ENCODE measurements at places on chromosomes 2 and 18.

- no peak for DNase-seq
These were observed 66.1 kb downstream of the TMEFF2 start for GRCh38 chr2:192128655-192129054.

DNA sequence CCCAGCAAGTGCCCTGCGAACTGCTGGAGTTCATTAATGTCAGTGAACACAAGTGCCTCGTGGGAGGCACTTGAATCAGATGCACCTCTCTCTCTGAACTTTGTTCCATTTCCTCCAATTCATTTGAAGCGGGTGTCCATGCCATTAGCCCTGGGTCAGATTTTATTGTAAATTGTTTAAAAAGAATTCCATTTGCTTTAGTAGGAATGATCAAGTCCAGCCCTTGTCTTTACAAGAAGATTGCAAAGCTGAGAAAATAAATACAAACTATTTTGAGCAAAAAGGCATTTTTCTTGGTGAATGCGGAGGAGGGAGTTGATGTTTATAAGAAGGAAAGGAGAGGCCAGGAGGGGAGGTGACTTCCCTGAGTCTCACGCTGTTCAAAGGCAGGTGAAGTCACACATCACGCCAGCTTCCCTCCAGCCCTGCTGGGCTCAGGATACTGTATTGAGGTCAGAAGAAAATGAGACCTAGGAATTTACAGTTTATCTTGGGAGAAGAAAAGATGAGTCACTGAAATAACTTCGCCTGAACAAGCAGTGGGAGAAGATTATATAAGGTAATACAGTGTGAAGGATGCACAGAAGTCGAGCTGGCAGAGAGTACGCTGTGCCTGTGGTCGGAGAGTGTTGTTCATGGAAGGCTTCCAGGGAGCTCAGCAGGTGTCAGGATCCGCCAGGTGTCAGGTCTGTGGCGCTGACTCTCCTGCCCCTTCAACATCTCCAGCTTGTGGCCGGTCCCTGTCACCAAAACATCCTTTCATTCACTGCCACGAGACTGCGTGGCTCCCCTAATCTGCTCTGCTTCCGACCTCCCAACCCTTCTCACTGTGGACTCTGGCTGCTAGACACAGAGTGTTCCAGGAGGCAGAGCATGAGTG is 36.5 kb downstream of the EFR3B start:
- DNase-seq: peak; percentile 90

DNA sequence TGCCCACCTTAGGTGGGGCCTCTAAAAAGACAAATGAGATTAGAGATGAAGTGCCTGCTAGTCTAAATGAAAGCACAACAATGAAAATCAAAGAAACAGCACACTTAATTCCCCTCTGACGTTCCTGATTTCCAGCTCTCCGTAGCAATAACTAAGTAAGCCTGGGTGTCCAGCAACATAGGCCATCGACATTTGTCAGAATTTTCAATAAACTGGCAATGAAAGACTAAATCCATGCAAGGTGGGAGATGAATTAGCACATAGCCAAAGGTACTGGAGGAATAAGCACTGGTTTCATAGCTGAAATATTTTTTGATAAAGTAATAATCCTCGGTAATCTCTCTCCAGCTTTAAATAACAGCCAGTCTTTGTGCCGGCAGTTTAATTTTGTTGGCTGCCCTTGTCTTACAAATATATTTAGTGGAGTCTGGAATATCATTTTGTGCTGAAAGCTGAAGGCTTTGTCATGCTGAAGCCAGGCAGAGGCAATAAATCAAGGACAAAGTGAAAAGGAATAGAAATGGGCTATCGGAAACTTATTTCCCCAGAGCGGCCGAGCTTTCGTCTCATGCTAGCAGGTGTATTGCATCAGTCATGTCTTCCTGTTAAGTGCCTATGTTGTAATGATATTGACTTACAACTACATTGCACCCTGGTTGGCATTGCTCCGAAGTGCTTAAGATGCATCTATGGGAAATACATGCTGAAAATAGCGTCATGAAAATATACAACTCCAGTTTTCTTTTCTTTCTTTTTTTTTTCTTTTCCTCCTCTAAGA is 790.1 kb downstream of the CNTNAP5 start:
- no peak for DNase-seq

GRCh38 chr2:66432801-66433694 is 1.9 kb upstream of the MEIS1 start:
- DNase-seq: peak; percentile 85

DNA sequence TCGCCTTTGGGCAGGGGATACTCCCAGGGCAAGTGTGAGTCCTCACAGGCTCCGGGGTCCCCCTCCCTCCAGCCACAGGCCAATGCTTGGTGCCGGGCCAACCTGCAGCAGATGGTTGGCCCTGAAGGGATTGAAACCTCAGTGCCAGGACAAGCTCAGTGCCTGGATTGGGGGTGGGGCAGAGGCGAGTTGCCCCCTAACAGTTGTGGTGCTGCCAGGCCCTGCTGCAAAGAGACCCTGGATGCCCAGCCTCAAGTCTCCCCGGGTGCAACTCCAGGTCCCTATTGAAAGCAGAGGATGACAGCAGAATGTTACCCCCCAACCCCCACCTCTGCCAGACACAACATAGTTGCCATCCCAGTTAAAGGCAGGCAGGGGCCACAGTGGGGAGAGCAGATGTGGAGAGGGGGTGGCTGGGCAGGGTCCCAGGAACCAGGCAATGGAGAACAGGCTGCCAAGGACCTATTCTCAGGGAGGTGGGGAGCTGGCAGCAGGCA is 9.5 kb upstream of the RNF103 start:
- DNase-seq: no peak

DNA sequence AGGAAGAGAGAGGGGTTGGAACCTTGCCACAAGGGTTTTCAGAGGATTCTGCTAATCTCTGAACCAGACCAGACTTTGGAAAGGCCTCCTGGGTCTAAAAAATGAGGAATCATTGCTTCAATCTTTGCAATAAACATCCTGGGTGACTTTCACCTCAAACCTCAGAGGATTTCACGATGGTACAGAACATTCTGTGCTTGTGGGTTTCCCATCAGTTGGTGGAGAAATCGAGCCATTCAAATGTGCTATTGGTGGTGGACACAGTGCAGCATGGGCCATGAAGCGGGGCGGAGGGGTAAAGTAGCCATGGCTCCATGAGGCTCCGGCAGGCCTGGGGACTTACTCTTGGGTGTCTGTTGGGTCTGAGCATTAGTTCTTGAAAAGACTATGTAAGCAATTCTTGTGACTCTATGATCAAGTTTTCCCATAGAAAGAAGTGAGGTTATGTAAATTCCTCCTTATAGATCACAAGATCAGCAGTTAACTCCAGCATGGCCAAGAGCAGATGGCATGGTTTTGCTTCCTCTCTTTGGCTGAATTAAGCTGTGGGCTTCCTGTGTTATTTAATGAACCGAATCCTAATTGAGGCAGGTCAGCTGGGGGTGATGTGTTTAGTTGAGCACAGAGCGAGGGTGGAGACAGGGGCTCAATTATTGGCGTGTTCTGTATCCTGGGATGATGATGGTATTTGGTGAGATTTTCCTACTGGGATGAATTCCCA is 1.9 kb upstream of the IL1R2 start:
- DNase-seq: no peak

- DNase-seq: peak; percentile 65
These were observed 39.5 kb downstream of the CYTIP start for GRCh38 chr2:157404363-157404762.

- no peak for DNase-seq
These were observed 3.8 kb downstream of the LYPD6 start for GRCh38 chr2:149334156-149334555.

DNA sequence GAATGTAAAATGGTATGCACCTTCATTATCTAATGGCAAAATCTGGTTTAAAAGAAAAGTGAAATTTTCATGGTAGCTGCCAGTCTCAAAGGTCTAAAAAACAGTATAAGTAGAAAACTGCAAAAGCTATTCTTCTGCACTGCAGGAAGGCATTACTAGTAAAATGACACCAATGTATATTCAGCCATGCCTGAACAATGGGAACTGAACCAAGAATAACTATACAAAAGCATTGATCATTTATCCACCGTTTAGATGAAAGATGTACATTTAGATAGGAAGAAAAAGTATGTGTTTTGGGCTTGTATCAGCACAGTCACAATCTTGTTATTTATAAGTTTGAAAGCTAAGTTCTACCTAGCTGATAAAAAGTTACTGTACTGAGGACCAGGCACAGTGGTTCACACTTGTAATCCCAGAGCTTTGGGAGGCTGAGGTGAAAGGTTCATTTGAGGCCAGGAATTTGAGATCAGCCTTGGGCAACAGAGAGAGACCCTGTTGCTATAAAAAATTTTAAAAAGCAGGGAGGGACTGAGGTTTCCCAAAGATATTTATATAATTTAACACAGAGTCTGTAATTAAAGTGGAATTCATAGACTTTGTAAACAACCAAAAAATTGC is 163.1 kb upstream of the WDSUB1 start:
- no peak for DNase-seq

- no peak for DNase-seq
These were observed 173.3 kb downstream of the TWIST2 start for GRCh38 chr2:239021224-239021623.

DNA sequence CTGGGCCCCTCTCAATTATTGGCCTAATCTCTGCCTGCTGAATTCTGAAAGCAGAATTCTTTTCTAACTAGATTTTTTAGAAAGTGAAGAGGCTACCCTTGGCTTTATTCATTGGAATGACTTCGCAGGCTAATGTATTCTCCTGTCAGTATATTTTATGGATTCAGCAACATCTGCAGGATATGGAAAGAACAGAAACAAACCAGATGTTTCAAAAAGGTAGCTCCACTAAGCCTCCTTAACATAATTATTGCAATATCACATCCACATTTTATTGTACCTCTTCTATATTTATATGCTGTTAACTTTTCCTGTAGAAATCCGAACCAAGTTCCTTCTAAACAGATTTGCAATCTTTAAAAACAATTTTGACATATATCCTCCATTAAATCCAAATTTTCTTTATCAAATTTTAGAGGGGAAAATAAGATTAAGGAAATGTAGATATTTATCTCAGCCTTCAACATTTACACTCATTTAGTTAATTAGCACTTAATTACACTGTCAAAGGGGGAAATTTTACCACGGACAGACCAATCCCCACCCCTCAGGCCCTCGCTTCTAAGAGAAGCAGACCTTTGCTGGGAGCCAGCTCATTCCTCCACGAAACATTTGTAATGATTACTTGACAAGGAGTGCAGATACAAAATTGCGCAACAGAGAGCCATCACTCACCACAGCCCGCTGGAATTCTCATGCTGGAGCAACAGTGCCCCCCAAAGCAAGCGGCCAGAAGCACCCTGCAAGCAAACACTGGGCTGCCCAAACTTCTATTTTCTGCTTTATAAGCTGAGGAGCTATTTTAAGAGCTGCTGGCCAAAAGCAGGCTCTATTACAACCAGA is 253.4 kb downstream of the ETAA1 start:
- DNase-seq: peak; percentile 84

DNA sequence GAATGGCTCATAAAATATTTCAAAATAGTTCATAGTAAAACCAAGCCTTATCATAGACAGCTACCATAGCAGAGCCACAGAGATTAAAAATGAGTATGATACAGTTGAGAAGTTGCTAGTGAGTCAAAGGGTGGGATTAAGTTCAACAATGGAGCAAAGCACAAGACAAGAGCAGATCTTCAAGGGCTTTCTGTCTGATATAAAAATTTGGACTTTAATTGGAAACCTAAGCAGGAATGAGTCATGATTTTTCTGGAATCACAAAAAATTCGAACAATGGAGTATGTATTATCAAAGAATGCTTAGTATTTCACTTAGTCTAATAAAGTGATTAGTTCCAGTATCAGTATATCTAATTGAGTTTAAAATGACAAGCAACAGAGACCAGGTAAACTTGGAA is 487.3 kb upstream of the NETO1 start:
- DNase-seq: peak; percentile 19

- DNase-seq: no peak
These were observed 5.9 kb downstream of the AMMECR1L start for GRCh38 chr2:127879899-127880298.

- DNase-seq: no peak
These were observed 30.5 kb upstream of the SNED1 start for GRCh38 chr2:240967681-240968621.

GRCh38 chr2:79370976-79371538 is 141.8 kb upstream of the CTNNA2 start:
- no peak for DNase-seq

GRCh38 chr2:71721362-71721665 is 268.0 kb downstream of the DYSF start:
- DNase-seq: no peak

- DNase-seq: peak; percentile 27
These were observed 265.7 kb upstream of the NT5C1B start for GRCh38 chr2:18855027-18855426.

GRCh38 chr2:16322308-16323125 is 343.1 kb downstream of the CYRIA start:
- no peak for DNase-seq

DNA sequence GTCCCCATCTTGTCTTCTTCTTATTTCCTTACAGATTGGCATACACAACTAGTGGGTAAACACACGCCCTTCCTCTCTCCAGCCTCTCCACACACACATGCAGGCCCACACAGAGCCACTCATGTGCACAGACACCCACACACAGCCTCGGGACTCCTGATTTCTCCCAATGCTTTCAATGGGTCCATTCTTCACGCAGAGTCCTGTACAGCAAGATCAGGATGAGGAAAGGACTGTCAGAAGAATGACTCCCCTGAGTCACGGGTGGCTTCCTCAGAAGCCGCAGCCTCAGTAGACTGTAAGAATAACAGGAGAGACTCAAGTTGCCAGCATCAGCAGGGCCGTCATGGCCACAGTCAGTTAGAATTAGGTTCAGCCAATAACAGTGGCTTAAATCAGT is 109.1 kb upstream of the GLI2 start:
- no peak for DNase-seq

DNA sequence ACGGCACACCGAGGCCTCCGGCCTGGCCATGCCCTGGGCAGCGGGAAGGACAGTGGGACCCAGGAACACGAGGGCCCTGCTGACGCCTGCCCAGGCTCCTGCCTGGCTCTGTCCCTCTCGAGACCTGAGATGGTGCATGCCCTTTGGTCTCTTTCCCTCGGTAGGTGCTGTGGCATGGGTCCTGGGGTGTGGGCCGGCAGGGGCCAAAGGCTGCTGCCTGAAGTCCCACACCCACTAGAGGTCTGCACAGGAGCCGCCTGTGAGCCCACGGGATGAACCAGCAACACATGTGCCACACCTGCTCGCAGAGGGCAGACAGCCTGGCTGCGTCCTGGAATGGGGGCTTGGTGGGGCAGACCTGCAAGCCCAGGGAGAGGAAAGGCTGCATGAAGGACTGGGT is 73.3 kb downstream of the NDUFA10 start:
- DNase-seq: no peak

- DNase-seq: no peak
These were observed 32.1 kb downstream of the CYTIP start for GRCh38 chr2:157411624-157412336.

- DNase-seq: no peak
These were observed 20.5 kb upstream of the KIF3C start for GRCh38 chr2:26002632-26003310.

- DNase-seq: no peak
These were observed 1.0 kb downstream of the TEX51 start for GRCh38 chr2:126899616-126900185.

- no peak for DNase-seq
These were observed 9.3 kb upstream of the AGBL5 start for GRCh38 chr2:27042159-27042661.

GRCh38 chr2:137937778-137938177 is 26.5 kb upstream of the HNMT start:
- DNase-seq: no peak

Data from HT1080 (cell line).